ENCODE measurements at places on chromosomes 5 and 9. TPM values are rescaled to one million over a fixed set of nuclear protein-coding genes. Genes with fewer than 3 reads are reported as not detected.

The HSD17B3 gene
- 0.53 TPM for total RNA-seq

The PGM5 gene
- total RNA-seq: 54.2 TPM

The PSAT1 gene
- 15.9 TPM for total RNA-seq

The HSPA4 gene
- 58.7 TPM for total RNA-seq

The TXNDC8 gene
- total RNA-seq: not detected

The HK3 gene
- total RNA-seq: 11.3 TPM

The MPDZ gene
- total RNA-seq: 49.6 TPM

The ARHGEF37 gene
- total RNA-seq: 6.9 TPM

The PKD2L2 gene
- 0.53 TPM for total RNA-seq

The G3BP1 gene
- total RNA-seq: 131 TPM

The AFAP1L1 gene
- 49.8 TPM for total RNA-seq

The PTPRD gene
- 127 TPM for total RNA-seq

The OSTF1 gene
- 21.3 TPM for total RNA-seq

The GAS1 gene
- 86.9 TPM for total RNA-seq

The GMCL2 gene
- total RNA-seq: not detected

The LAMC3 gene
- 47.9 TPM for total RNA-seq

The PCA3 gene
- total RNA-seq: 0.12 TPM

The RETREG1 gene
- total RNA-seq: 41.3 TPM

The ZFP37 gene
- 4.7 TPM for total RNA-seq

The DMRT3 gene
- total RNA-seq: 0.58 TPM

The ABO gene
- total RNA-seq: 5.1 TPM

The PDLIM4 gene
- total RNA-seq: 25.9 TPM

The RNF183 gene
- 3.1 TPM for total RNA-seq

The SLC6A18 gene
- 0.70 TPM for total RNA-seq

The GDNF gene
- total RNA-seq: 7.5 TPM

The CTXN3 gene
- total RNA-seq: 0.47 TPM

The FST gene
- 15.9 TPM for total RNA-seq

The AK6 gene
- 20.7 TPM for total RNA-seq

The SPINK14 gene
- total RNA-seq: not detected

The NUDT12 gene
- total RNA-seq: 15.6 TPM

Measured in metanephros (tissue), 2 donors.